ENCODE measurements at places on chromosomes 4 and X.

GRCh38 chr4:125314676-125315575 lies at the start of gene FAT4:
FAT4 (plus strand) TSS chr4:125314955; CDS start chr4:125316412, 1,457 bp downstream.
- DNase-seq, result no peak

DNA sequence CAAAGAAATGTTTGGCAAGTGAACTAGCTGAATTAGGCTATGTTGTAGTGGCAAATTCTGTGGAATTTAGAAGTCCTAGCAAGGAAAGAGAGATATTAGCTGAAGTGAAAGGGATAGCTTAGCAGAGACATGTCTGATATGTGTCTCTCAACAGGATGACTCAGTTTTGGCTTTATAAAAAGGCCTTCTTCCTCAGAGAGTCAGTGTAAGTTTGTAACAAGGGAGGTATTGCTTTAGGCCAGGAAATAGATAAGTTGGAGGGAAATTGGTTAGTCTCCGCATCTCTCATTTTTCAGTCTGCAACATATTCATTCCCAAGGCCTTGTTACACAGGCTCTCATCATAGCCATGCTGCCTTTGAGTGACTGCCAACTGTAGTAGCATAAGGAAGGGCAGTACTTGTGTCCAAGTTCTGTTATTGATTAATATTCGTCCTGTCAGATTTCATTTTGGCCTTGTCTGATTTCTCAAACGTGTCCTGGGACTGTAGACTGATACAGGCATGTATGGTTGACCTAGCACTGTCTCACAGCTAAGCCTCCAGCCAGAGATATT lies 4.0 kb downstream of the TMEM164 start:
- no peak for DNase-seq

DNA sequence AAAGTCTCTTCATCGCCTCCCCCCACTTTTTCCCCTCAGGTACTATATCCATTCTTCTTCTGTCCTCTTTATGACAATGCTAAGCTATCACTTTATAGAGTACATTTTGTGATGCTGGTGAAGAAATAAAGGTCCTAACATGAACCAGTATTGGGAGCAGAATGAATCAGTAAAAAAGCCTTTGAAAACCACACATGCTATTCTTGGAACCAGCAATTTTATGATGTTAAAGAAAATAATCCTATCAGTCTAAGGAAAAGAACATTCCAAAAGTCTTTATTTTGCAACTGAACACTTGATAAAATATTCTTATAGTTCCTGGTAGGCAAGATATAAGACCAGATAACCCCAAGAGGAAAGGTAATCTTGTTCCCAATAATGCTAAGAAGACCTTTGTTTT lies 107.8 kb upstream of the MCF2 start:
- no peak for DNase-seq

- no peak for DNase-seq
Observed at GRCh38 chrX:70437011-70437410, 7.6 kb upstream of the DLG3 start.

- no peak for DNase-seq
Observed at GRCh38 chr4:123996718-123997510, 600.3 kb downstream of the SPRY1 start.

DNA sequence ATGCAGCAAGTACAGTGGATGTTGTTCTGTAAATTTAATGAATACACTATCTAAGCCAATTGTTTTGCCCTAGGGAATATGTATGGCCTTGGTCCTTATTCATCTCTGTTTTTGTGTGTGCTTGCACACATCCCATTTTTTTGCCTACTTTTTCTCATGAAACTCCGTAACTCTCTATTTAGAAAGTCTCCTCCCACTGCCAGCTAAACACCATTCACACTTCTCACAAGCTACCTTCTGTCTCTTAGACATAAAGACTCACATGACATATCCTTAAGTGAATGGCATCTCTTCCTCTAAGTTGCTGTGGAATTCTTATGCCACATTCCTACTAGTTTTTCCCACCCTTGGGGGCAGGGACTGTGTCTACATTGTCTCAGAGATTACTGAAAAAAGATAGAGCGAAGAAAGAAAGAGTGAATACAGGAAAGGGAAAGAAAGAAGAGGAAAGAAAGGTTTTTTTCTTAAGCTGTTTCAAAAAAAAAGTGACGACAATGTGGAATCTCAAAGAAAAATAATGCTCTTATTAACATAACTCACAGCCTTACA lies 117.5 kb downstream of the ATG4A start:
- DNase-seq, result no peak

Data from stimulated activated CD8-positive, alpha-beta memory T cell treated with anti-CD3 and anti-CD28 coated beads, Interleukin-4, amount 100 ng/mL, for 1 hour (primary cell).